ENCODE measurements at places on chromosomes 6 and 20. TPM values are rescaled to one million over a fixed set of nuclear protein-coding genes. Genes with fewer than 3 reads are reported as not detected.

TMEM217 gene
- 1.0 TPM for total RNA-seq

COL19A1 gene
- total RNA-seq = 0.66 TPM

DNA sequence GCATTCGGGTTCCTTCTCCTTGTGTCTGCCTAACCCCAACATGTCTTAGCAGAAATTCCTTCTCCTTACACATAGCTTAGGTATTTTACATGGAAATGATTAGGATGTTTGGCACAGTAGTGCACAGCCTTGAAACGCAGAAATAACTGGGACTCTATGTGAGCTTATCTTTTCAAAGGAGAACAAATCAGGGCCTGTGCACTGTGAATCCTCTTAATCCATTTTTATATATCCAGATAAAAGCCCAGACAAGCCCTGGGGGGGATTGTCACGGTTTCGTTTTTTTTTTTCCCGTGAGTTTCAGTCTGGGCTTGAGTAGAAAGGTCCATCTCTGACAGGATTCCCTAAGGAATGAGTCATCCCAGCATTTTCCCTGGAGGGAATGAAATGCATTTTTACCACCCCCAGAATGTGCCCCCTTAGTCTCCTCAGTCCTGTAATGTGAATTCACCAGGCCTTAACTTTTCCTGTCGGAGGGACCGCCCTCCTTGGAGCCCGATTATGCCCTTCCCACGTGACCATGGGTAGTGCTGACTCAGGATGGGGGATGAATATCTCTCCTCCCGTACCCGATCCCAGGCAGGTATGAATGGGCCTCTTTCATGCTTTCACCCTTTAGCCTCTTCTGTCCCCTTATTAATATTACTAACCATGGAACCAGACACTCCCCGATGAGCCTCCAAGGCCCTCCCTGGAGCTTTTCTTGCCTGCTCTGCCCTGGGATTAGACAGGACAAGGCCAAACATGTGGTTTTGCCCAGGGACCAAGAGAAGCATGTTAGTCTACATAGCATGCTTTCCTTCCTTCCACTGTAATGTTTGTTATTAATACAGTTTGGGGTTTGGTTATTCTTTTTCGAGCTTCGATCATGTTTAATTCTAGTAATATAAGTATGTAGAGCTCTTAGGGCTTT is 23.9 kb upstream of the NAA20 start:
- DNase-seq = no peak

GRCh38 chr6:43976706-43977403 is 150.4 kb downstream of the MRPL14 start:
- no peak for DNase-seq

DNA sequence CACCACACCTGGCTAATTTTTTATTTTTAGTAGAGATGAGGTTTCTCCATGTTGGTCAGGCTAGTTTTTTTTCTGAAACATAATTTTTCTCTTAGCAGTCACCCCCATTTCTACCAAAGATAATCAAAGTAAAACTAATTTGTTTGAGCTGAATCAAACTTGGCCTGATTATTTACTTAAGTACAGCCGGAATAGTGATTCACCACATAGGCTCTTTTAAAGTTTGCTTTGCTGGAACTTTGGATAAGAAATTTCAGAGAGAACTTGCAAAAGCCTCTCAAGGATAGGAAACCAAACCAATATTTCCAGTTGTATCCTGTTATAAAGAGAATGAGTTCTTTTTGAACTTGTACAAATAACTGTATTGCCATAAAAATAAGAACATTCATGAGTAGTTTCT is 105.0 kb upstream of the SYNCRIP start:
- DNase-seq = no peak
